Right lung (tissue), 10 donors: ENCODE measurements at places on chromosomes 2 and 18. TPM values are rescaled to one million over a fixed set of nuclear protein-coding genes. Genes with fewer than 3 reads are reported as not detected.

Gene FAP
- polyA plus RNA-seq = 51.6 TPM

Gene MYO5B
- polyA plus RNA-seq = 7.9 TPM

Gene SYT4
- 0.68 TPM for polyA plus RNA-seq

Gene CYP27A1
- polyA plus RNA-seq = 22.7 TPM

Gene NEU2
- polyA plus RNA-seq = not detected
